Placental pericyte (primary cell): ENCODE measurements at places on chromosomes 12 and 14. TPM values are rescaled to one million over a fixed set of nuclear protein-coding genes. Genes with fewer than 3 reads are reported as not detected.

Gene ARHGAP9
- total RNA-seq, result 0.14 and 0.66 TPM in 2 replicates

Gene HOXC12
- not detected in 2 replicates for total RNA-seq

Gene SLC39A9
- 132 and 155 TPM in 2 replicates for total RNA-seq

Gene AQP6
- not detected in 2 replicates for total RNA-seq

Gene DERA
- 15.5 and 50.8 TPM in 2 replicates for total RNA-seq

Gene ESR2
- 0.14 TPM in 1 of 2 replicates, not detected in the other for total RNA-seq

Gene BLOC1S1
- 55.7 and 100 TPM in 2 replicates for total RNA-seq

Gene ASCL1
- total RNA-seq, result not detected in 2 replicates

Gene PKP2
- total RNA-seq, result 3.7 and 39.6 TPM in 2 replicates
